MCF 10A (cell line): ENCODE measurements at places on chromosomes 4 and X. TPM values are rescaled to one million over a fixed set of nuclear protein-coding genes. Genes with fewer than 3 reads are reported as not detected.

Gene TNIP3
- total RNA-seq, result 2.0 and 2.1 TPM in 2 replicates

Gene C1GALT1C1
- 6.3 and 8.7 TPM in 2 replicates for total RNA-seq

GRCh38 chr4:96599752-96600151, 759.9 kb downstream of the PDHA2 start:
- DNase-seq, result no peak
- no peak overlapping the region for H3K4me3 ChIP-seq
- H3K36me3 ChIP-seq, result no peaks in the 10 kb centered on the region
- H3K4me1 ChIP-seq, result no peaks in the 10 kb centered on the region
- no peak overlapping the region for H3K27ac ChIP-seq
- no peaks in the 10 kb centered on the region for H3K27me3 ChIP-seq

- peaks cover 4% of the 10 kb centered on the region for H3K4me1 ChIP-seq
- H3K36me3 ChIP-seq, result no peaks in the 10 kb centered on the region
- H3K27ac ChIP-seq, result no peak overlapping the region
- DNase-seq, result peak; percentile 36
Measured at GRCh38 chr4:144611850-144612249, 34.1 kb upstream of the HHIP start.
